ENCODE measurements at places on chromosomes 2 and 18. TPM values are rescaled to one million over a fixed set of nuclear protein-coding genes. Genes with fewer than 3 reads are reported as not detected.

DNA sequence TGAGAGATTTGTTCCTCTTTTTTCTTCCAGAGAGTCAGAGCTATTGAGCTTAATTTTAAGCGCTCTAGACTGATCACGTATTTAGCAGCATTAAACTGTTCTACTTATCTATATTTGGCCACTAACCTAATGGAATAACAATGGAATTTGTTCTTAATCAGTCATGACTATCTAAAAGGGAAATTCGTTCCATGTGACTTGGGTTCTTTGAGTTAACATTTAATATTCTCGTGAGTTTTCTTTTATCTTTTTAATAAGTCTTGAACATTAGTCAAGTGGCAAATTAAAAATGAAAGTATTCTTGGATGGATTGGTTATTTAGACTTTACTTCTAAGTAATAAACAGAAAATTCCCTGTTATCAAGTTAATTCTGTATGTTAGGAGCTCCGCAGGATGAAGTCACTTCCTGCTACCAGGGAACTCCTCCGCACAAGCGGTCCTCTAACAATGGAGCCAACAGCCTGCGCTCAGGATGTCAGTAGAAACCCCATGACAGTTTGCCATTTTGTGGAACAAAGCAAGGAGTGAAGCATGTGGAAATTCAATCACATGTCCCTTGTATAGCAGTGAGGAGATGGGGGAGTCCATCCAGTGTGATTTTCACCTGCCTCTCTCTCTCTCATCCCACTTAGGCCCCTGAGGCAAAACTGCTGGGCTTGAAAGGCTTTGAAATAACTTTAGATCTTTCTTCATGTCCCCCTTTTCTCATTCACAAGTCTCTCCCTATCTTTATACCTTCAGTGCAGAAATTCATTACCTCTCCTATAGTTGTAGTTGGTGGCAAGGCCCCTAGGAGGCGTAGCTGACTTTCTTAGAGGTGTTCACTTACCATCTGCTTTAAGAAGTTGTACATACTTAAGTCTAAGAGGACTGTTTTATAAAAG, 138.1 kb downstream of the WDR7 start:
- DNase-seq, result peak; percentile 19

DNA sequence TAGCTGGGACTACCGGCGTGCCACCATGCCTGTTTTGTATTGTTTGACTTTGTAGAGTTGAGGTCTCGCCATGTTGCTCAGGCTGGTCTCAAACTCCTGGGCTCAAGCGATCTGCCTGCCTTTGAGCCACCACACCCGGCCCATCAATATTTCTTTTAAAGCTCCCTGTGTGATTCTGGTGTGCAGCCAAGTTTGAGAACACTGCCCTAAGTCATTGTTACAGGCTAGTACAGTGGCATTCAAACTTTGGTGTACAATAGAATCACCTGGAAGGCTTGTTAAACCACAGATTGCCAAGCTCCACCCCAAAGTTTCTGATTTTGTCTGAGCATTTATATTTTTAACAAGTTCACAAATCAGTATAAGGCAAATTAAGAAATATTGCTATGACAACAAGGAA, 99.9 kb downstream of the RBBP8 start:
- no peak for DNase-seq

DNA sequence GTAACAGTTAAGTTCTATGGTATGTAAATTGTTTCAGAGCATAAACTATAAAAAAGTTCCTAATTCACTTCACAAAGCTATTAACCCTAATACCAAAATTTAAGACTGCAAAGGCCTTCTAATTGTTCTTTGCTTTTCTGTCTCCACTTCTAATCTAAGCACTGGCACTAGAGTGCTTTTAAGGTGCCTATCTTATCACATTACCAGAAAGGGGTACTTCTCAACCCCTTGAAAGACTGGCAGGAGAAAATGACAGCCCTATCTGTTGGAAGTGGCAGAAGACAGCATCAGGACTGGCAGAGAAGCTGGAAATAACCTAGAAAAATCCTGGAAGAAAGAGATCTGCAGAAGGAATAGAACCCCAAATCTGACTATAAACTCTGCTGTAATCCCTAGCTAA, 10.3 kb downstream of the CNRIP1 start:
- no peak for DNase-seq

DNA sequence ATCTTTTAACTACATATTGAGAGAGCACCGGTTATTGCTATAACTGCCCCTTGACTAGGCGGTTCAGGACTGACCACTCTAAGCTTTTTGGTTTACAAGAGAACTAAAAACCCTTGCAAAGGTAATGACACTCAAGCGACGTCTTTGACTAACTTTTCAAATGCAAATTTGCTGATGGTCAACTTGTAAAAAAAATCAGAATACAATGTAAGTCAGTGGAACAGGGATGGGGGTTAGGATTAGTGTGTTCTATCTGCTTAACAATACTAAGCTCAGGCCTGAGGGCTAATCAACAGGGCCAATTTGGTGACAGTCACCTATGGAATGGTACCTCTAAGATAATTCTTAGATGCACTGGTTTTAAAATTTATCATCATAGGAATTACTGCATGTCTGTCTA, 57.1 kb downstream of the ZAP70 start:
- DNase-seq, result no peak

- DNase-seq, result peak; percentile 25
Observed at GRCh38 chr2:197136452-197136851, 174.1 kb downstream of the ANKRD44 start.

- peak; percentile 52 for DNase-seq
Observed at GRCh38 chr2:112483042-112483473, 1.1 kb downstream of the TTL start.

GRCh38 chr2:144458541-144458940, 61.4 kb downstream of the ZEB2 start:
- no peak for DNase-seq

- DNase-seq, result no peak
Observed at GRCh38 chr2:28454016-28454930, 41.6 kb upstream of the PLB1 start.

GRCh38 chr2:41706286-41706685, 341.5 kb upstream of the PKDCC start:
- no peak for DNase-seq

DNA sequence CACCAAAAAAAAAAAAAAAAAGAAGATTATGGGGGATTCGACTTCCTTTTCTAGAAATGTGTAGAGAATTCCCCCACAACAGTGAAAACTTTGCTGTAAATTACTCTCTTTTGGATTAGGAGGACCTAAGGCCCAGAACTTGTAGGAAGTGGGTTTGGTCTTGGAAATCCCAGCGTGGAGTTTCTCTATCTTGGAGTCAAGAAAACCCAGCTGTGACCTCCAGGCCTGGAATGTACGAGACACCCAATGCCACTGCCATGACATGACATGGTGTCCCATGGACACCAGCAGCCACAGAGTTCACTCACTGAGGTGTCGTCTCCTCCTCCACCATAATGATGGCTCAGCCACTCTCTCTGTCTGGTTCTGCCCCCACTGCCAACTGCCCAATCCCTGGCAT, 202.3 kb downstream of the ALPK2 start:
- DNase-seq, result no peak

- peak; percentile 66 for DNase-seq
Observed at GRCh38 chr2:202035089-202035940, 1.7 kb downstream of the FZD7 start.

GRCh38 chr2:167438206-167438605, 549.9 kb downstream of the XIRP2 start:
- no peak for DNase-seq

DNA sequence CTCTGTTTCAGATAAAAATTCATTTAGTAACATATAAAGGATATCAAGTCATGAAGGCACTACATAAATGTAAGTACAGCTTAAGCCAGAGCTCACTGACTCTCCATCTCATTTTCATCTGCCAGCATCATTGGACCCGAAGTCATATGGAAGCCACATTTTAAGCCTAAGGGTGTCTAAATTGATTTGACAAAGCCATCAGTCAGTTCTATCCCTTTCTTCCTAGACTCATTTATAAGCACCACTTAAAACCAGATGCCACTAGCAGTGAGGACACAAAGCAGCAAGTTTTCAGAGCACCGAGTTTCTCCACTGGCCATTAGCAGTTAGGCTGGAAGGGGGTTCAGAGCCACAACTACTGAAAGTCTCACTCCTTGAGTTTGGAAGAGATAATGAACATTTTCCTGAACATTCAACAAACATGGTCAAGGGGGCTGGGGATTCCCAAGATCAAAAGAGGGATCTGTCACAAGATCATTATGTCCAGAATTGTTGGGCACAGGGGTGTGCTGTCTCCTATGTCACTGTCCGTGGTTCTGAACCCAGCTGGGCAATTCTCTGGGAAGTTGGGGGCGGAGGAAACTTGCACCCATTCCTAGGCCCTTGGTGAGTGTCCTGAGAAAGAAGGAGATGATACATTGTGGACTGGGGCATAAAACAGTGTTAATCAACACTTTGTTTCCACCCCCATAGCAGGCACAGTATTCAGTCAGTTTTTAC, 158.5 kb upstream of the LMAN1 start:
- DNase-seq, result peak; percentile 27

DNA sequence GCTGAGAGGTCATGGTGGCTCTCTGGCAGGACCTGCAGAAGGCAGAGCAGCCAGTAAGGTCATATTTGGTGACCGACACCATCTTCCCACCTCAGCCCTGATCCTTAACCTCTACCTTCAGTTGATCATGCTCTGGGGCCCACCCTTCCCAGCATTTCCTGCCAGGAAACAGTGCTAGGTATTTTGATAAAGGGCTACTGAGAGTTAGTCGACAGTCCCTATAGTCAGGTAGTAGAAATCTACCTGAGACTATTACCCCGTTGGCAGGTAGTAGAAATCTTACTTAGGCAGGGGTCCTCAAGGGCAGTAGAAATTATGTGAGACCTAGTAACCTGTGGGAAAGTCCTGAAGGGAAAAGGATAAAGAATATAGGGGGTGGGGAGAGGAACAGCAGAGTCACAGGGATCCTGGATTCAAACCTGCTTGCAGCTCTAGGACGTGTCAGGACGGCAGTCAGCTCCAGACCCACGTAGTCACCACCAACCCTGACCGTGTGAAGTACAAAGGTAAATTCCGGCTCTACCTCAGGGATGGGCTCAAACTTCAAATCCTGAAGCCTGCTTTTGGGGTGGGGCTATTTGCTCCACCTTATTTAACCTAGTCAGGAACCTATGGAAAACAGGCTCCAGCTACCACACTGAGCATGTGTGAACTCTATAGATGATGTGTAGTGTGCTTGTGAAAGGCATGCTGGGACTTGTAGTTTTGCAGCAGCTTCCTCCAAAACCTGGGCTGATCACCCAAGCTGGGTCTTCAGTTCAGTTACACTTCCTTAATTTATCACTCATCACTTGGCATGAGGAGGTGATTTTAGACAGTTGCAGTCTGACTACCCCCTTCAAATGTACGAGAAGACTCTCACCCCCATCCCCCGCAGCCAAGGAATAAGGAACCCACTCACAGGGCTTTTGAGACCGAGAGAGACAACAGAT, at the start of gene DQX1:
Gene DQX1, minus strand, starts transcription at position 515 of the 932 bp plus-strand sequence. Its CDS starts 502 bp downstream, at position 13.
- no peak for DNase-seq

GRCh38 chr2:72081451-72081850, 66.2 kb downstream of the CYP26B1 start:
- DNase-seq, result peak; percentile 45

DNA sequence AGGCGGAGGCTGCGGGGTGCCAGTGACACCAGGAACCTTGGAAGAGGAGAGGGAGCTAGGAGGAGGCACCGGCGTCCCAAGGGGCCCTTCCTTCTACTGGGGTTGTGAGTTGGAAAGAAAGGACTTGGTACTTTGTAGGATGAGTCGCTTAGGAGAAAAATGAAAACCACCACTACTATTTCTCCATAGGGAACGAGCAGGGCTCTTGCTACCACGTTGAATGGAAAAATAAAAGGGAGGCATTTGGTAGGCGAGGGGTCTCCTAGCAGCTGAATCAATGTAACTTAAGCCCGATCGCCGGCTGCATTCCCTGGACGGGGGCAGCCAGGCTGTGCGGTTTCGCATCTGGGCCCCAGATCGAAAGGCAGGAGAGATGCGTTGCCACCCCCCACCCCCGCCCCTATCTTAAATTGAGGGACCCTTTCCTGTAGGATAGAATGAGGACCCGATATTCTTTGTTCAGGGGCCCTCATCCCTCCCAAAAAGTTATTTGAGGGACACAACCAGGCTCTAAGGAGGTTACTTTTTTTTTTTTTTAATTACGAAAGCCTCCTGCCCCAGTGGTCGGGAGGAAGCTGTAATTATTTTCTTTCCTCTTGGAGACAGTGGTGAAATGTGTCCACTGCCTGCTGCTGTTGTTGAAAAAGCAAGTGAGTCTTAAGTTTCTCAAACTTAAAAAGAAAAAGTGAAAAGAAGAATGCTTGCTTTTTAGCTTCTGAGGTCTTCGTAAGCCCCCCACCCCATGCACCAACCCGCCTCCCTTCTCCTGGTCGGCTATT, 1.3 kb downstream of the IGFBP2 start:
- DNase-seq, result no peak

GRCh38 chr18:45270289-45270771, 344.9 kb upstream of the SLC14A2 start:
- DNase-seq, result peak; percentile 48

GRCh38 chr2:202436626-202437025, 60.5 kb downstream of the BMPR2 start:
- peak; percentile 66 for DNase-seq

DNA sequence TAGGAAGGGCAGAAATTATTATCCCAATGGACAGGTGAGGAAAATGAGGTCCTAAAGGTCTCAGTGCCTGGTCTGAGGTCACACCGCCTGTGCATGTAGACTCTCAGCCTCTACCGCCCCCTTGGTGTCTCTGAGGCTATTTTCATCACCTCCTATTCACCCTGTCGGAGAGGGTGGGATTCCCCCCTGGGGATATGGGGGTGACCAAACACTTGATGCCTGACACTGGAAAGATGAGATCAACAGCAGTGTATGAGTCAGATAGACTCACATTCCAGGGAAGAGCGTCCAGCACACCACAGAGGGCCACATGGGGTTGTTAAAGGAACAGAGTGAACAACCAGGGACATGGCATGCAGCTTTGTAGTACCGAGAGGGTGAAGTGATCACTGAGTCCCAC, 199.7 kb downstream of the SMAD2 start:
- no peak for DNase-seq

- no peak for DNase-seq
Observed at GRCh38 chr18:73079920-73080319, 212.1 kb upstream of the NETO1 start.

DNA sequence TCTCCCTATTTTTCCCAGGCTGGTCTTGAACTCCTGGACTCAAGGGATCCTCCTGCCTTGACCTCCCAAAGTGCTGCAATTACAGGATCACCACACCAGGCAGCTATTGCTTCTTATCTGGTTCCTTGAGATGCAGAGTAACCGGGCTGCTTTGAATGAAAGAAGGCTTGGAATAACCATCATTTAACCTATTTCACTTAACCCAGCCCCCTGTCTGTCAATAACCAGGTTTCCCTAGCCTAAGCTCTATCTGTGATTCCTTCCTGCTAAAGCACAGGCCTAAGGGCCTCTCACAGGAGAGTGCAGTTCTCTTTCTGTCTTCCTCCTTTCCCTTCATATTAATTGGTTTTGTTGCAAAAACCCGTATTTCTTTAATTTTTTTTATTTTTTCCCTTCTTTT, 393.5 kb upstream of the RAB12 start:
- DNase-seq, result no peak

GRCh38 chr2:113861740-113862139, 28.1 kb upstream of the ACTR3 start:
- DNase-seq, result no peak

Gene SMYD5
- total RNA-seq, result 15.0 TPM

Gene CABYR
- total RNA-seq, result 7.3 TPM

Gene MEP1B
- not detected for total RNA-seq

Gene GPR35
- total RNA-seq, result 0.09 TPM

Gene KCNJ3
- not detected for total RNA-seq

Gene TCF23
- not detected for total RNA-seq

Gene MTHFD2
- total RNA-seq, result 254 TPM

Gene MLPH
- total RNA-seq, result 5.2 TPM

Gene AMER3
- total RNA-seq, result not detected

Gene SERPINB12
- not detected for total RNA-seq

Data from fibroblast of the aortic adventitia (primary cell).